ENCODE measurements at places on chromosomes 2 and 18. TPM values are rescaled to one million over a fixed set of nuclear protein-coding genes. Genes with fewer than 3 reads are reported as not detected.
A peak's percentile ranks its signal among the peaks of the same experiment; 100 is the strongest.

Gene DSC3
- 11.1 TPM for total RNA-seq

Gene KCNS3
- total RNA-seq, result 7.9 TPM

- H3K27ac ChIP-seq, result no peak overlapping the region
- peaks cover 27% of the 10 kb centered on the region for H3K4me1 ChIP-seq
- no peaks in the 10 kb centered on the region for H3K27me3 ChIP-seq
- no peak for DNase-seq
- H3K4me3 ChIP-seq, result no peak overlapping the region
- no peaks in the 10 kb centered on the region for H3K36me3 ChIP-seq
Observed at GRCh38 chr2:46747297-46747818, 168.2 kb downstream of the MCFD2 start.

DNA sequence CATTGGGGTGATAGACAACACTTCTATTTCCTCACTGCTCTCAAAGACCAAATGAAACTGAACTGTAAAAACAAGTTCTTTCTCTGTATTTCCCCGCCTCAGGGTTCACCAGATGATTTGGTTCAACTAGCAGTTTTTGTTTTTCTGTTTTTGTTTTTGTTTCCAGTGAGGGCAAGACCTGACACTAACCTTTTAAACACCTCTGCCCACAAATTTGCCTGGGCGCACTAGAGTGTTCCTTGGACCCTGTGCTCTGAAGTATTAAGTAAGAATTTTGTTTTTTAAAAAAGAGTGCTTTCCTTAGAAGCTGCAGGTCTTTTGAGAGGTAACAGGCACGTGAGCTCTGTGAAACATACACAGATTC, 92.9 kb downstream of the DYSF start:
- no peaks in the 10 kb centered on the region for H3K36me3 ChIP-seq
- no peaks in the 10 kb centered on the region for H3K27me3 ChIP-seq
- H3K4me3 ChIP-seq, result no peak overlapping the region
- DNase-seq, result no peak
- H3K27ac ChIP-seq, result no peak overlapping the region
- H3K4me1 ChIP-seq, result peaks cover 9% of the 10 kb centered on the region

DNA sequence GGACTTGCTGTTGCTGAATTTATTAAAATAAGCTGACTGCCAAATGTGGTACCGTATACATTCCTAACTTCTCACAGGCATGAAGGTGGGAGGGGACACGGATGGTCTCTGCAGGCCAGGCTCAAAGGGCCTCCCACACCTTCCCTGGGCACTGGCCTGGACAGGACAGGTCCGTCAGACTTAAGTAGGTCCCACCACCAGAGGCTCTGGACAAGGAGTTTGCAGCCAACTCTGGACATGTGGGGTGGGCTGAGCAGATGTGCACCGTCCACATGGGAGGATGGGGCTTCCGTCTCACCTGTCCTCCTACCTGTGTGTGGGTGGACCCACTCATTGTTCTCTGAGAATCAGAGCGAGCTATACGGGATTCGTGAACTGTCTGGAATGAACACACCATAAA, 8.2 kb downstream of the ODC1 start:
- peaks cover 4% of the 10 kb centered on the region for H3K4me1 ChIP-seq
- no peak overlapping the region for H3K4me3 ChIP-seq
- H3K36me3 ChIP-seq, result peaks cover 54% of the 10 kb centered on the region
- H3K27ac ChIP-seq, result peak overlapping the region; percentile 25

GRCh38 chr2:227524665-227525064, 52.7 kb downstream of the AGFG1 start:
- H3K27ac ChIP-seq, result no peak overlapping the region
- H3K4me1 ChIP-seq, result no peaks in the 10 kb centered on the region
- H3K27me3 ChIP-seq, result no peaks in the 10 kb centered on the region

Data from PC-3 (cell line).